NT2/D1 (cell line): ENCODE measurements at places on chromosomes 1 and 21.

- DNase-seq, result no peak
Measured at GRCh38 chr21:15224346-15225086, 159.7 kb upstream of the NRIP1 start.

DNA sequence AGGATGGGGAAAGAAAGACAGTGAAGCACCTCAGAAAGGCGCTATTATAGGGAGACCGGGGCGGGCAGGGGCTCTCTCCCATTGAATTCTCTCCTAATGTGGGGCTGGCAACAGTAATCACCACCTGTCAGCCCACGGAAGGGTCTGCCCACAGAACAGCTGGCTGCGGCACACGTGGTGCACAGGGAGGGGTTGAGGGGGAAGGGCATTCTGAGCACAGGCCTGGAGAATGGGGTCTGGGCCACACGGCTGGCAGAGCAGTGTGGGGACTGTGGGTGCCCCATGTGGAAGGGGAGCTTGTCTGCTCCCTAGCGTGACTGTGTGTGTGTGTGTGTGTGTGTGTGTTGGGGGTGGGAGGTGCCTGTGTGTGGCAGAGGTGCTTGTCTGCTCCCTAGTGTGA lies 4.1 kb downstream of the OLFML3 start:
- no peak for DNase-seq

GRCh38 chr1:234750922-234751627 lies 141.1 kb upstream of the IRF2BP2 start:
- no peak for DNase-seq

DNA sequence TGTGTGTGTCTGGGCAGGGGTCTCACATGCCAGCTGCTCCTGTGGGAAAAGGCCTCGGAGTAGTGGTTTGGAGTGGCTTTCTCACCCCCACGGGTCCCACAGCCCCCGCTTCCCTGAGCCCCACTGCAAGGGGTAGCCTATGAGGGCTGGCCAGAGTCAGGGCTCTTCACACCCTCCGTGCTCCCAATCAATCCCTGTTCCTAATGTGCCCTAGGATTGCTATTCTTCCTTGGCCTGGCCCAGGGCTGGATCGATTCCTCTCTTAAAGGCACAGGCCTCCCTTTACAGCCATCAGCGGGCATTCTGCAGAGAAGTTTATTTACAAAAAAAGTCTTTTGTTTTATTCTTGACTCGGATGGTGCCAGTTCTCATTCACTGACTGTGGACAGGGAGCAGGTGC lies 19.3 kb upstream of the ACTL8 start:
- no peak for DNase-seq

DNA sequence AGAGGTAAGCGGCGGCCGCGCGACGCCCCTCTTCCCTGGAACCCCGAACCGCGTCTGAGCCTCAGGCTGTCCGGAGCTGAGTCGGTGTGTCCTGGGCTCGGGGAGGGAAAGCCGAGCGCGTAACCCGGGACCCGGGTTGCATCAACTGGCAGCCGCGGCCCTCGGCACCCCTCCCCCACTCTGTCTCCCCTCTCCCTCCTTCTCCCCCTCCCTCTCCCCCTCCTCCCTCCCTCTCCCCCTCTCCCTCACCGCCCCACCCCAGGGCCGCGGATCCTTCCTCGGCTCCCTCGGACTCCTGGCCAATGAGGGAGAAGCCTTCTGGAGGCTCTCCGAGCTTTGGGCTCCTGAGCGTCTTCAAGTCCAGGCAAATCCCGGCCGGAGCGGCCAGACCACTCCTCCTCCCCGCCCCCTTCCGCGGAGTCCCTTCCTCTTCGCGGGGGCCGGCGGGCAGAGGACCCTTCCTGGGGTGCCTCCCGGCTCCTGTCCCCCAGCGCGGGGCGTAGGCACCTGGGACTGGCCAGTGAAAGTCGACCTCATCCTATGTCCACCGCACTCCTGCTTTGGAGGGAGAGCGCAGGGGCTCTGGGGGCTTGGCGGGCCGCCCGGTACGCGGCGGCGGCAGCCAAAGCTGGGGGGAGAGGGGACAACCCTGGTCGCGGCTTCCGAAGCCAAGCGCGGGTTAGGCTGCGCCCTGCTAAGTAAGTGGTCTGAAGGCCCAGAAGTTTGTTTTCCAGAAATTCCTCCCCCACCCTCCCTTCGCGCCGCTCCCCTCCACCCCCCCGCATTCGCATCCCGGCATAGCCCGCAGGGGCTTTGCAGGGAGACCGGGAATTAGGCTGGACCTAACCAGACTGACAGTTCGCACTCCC lies 850 bp downstream of the SESN2 start:
- DNase-seq, result peak; percentile 86

DNA sequence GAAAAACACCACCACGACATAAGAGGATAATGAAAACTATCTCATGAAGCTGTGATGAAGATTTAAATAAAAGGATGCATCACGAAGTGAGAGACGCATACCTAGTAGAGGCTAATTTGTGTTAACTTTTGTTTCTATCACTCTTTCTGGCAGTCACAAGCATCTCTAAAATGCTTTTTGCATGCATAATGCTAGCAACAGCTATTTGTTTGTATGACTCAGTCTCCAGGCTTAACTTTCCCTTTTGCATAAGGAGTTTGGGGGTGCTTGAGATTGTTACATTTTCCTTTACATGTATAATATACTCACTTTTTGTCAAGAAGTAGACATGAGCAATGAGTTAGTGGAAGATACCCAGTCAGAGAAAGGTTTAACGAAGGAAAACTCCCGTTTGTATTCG lies 385.4 kb downstream of the DISC1 start:
- DNase-seq, result no peak

- no peak for DNase-seq
Measured at GRCh38 chr1:110627764-110628163, 21.6 kb upstream of the KCNA2 start.

DNA sequence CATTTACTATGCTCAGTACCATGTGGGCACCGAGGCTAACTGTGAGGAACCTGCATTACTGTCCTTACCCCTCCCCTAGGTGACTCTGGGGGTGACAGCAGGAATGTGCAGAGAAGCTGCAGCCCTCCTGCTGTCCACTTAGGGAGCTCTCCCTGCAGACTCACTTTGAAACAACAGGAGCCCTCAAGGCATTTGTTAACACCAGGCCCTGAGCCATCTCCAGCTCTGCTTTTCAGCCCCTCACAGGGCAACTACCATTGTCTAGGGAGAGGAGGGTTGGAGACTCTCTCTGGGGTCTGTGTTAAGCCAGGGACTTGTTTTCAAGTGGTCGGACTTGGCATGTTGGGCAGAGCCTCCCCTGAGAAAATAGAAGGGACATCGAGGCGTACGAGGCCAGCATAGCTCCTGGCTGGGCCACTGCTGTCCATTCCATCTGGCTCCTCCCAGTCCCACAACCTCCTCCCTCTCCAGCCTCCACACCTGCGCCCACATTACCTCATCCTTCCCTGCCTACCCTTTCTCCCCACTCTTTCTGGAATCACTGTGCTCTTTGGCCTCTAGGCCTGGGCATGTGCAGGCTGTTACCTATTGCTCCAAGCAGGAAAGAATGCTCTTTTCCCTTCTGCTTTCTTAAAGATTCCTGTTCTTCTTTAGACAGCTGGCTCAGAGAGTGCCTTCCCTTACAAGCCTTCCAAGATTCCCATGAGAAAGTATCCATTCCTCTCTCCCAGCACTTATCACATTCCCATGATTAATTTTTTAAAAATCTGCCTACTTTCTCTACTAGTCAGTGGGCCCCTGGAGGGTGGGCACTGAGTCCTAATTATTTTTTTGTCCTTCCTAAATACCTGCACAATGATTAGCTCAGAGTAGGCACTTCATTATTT lies 102.7 kb upstream of the GCLM start:
- no peak for DNase-seq

DNA sequence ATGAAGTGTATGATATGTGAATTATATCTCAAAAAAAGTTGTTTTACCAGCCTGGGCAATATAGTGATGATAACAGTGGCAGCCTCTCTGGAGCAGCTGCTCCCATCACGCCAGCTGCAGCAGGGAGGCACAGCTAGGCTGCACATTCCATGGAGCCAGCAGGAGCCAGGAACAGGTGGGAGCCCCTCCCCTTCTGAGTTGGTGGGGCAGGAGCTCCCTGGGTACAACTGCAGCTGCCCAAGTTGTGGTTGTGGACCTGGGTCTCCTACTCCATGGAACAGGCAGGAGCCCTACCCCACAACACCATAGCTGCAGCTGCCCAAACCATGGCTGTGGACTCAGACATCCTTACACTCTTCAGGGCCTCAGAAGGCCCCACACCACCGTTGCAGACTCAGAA lies 21.7 kb upstream of the FNBP1L start:
- DNase-seq, result no peak

- no peak for DNase-seq
Measured at GRCh38 chr1:214563881-214564280, 12.5 kb upstream of the PTPN14 start.

DNA sequence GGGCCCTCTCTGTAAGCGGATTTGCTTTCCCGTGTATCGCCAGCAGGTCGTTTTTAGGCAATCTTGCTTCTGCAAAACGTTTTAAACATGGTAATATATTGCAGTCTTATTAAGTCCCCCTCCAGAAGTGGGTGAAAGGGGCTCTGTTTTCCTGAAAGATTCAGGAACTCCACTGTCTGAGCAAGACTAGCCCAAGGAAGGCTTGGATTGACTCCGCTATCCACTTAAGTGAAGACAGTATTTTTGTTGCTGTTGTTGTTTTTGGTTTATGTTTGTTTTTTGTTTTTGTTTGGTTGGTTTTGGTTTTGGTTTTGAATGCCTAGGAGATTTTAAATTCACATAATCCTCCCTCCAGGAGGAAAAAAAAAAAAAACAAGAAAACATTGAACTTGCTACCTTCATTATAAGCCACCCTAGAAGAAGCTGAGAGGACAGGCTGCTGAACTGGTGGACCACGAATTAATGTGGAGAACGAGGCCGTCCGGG lies 29.1 kb upstream of the NFIA start:
- DNase-seq, result no peak

DNA sequence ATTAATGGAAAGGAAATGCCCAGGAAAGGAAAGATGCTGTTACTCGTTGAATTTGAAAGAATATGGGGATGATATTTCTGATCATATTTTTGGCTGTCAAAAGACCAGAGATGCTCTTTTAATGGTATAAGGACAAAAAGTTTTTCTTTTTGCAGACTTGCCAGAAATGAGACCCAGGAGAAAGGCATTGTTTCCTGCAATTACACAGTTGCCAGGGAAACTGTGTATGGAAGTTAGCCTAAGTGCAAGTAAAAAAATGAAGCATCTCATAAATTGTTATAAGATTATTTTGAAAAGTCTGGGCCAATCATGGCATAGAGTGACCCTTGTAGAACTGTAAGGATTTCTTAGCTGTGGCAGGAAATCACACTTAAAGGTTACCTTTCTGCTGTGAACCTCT lies 155.7 kb upstream of the BEND5 start:
- no peak for DNase-seq

GRCh38 chr1:69650779-69651178 lies 83.1 kb downstream of the LRRC7 start:
- no peak for DNase-seq

DNA sequence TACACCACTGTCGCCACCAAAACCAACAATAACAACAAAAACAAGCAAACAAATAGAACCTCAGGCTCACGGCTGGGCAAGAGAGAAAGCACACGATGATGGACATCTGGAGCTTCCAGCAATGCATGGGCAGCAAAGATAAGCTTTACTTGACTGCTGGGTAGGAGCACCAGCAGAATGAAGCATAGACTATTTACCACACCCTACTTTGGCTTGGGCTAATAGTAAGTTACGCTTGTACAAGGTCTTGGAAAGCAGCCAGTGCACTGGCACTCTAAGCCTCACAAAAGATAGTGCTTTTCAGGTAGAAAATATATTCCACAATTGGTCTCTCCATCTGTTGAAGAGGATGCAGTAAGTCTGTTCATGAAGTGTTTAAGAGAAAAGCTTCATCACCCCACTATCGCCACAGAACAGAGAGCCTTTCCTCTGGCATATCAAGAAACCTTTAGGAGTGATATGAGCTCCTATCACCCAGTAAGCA lies 13.6 kb downstream of the ADIPOR1 start:
- no peak for DNase-seq

- no peak for DNase-seq
Measured at GRCh38 chr1:11026903-11027302, 14.4 kb downstream of the TARDBP start.

- no peak for DNase-seq
Measured at GRCh38 chr1:25924454-25924853, 18.2 kb upstream of the STMN1 start.

DNA sequence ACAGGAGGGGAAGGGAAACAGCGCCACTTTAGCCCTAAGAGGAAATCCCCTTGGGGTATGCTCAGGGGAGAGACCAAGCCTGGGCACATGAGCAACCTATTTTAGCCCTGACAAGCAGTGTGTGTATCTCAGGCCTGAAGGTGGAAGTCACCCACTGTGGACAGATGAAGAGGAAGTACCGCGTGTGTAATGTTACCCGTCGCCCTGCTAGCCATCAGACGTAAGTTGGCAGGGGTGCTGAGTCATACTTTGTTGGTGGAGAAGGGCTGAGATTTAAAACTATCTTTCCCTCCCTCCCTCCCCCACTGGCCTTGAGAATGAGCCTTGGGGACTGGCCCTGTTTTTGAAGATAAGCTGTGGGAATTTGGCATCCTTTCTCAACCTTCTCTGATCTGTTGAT lies 11.2 kb downstream of the AGO1 start:
- no peak for DNase-seq

DNA sequence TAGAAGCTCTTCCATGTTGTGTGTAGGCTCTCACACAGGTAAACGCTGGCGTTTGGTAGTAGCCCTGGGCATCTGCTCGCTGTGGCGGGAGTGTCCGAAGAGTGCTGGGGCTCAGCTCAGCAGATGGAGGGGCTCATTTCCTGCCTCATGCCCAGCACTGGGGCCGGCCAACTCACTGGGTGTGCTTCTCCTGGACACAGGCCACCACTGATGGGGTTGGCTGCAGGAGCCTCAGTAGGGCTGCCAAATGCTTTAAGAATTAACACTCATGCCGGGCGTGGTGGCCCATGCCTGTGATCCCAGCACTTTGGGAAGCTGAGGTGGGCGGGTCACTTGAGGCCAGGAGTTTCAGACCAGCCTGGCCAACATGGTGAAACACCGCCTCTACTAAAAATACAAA lies 20.9 kb downstream of the UQCRHL start:
- DNase-seq, result no peak

DNA sequence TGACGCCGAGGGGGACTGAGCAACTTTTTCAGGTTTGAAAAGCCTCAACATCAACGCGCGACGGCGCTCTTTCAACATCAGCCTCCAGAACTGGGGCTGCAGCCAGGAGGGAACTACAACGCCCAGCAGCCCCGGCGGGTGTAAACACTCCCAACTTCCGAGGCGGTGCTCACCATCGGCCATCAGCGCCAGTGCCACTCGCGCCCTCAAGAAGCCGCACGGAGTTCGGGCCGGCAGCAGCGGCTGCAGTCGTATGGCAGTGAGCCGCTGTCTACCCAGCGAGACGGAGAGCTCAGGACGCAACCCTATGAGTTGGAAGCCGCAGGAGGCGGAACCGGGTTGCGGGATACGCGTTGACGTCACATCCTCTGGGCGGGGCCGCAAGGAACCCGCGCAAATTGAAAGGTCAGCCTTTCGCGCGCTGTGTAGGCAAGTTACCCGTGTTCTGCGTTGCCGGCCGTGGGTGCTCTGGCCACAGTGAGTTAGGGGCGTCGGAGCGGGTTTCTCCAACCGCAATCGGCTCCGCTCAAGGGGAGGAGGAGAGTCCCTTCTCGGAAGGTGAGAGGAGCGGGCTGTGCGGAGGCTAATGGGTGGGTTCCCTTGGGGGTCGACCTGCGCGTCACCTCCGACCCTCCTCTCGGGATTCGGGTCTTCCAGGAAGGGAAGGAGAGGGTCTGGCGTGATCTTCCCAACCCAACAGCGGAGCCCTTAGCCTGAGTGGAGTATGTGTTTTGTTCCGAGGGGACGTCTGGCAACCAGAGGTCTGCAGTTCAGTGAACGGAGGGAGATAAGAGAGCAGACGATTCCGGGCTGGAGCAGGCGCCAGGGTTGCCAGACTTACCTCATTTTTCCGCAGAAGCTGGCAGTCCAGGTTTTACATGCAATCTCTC lies at the start of gene EXO1:
EXO1 (plus strand) TSS at position 409 of the 890 bp plus-strand sequence. CDS start 2,222 bp downstream, outside the sequence.
- peak; percentile 96 for DNase-seq
